ENCODE measurements at places on chromosomes 7 and 10.
A peak's percentile ranks its signal among the peaks of the same experiment; 100 is the strongest.

- no peak for DNase-seq
These were observed 130.6 kb downstream of the WDR11 start for GRCh38 chr10:120981601-120982391.

- no peak for DNase-seq
These were observed 147.9 kb downstream of the ARHGAP12 start for GRCh38 chr10:31780717-31781116.

GRCh38 chr7:90621747-90622140 lies 25.6 kb downstream of the CDK14 start:
- DNase-seq = no peak

GRCh38 chr7:91598791-91599190 lies 281.7 kb downstream of the MTERF1 start:
- DNase-seq = no peak

DNA sequence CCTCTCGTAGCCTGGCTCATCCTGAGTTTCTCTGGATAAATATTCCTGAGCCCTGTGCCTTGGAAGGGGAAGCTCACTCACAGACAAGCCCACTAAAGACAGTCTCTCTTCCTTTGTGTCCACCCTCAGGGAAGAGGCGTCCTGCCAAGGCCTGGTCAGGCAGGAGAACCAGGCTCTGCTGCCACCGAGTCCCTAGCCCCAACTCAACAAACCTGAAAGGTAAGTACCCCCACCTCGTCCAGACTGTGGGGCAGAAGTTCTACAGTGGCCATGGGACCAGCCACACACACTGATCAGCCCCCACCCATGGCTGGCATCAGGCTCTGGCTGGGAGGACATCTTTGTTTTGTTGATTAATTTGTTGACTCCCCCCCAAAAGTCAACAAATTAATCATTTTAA lies 2.8 kb downstream of the GPR15LG start:
- no peak for DNase-seq

GRCh38 chr10:50286517-50286916 lies 35.2 kb upstream of the ASAH2 start:
- no peak for DNase-seq

DNA sequence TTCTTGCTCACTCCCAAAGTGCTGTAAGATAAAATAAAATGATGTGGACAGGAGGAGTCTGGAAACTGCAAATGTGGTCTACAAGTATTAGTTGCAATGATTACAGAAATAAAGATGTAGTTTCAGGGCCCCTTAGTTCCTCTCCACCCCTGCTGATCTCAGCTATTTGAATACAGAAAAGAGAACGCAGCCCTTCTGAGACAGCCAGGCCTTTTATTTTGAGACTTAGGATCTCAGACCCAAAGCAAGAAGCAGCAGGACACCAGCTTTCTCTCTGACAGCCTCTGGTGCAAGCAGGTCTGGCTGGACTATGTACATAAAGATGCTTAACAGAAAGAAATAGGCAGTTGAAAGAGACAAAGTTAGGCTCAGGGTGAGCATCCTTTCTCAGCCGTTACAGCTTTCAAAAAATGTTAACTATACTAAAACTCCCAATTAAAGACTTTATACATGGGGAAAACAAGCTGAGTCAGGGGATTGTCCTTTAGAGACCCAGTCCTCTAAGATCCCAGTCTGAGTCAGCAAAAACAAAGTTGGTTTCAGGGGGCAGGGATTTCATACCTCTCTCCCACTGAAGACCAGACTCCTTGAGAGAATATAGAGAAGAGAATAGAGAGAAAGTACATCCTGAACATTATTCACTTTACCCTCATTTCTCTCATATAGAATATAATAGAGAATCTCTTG lies 220.4 kb downstream of the TMEM178B start:
- no peak for DNase-seq

DNA sequence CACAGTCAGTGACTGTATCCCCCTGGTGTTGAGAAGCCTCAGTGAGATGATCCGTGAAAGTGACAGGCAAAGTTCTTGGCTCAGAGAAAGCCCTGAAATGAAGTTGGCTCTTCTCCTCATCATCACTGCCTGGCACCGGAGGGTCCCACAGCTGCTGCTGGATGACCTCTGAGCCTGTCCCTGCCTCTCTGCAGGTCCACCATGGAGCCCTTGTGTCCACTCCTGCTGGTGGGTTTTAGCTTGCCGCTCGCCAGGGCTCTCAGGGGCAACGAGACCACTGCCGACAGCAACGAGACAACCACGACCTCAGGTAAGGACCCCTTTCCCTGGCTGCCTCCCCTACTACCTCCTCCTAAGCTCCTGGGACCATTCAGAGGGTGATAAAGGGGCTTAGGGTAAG lies 85.5 kb downstream of the MKI67 start:
- no peak for DNase-seq

DNA sequence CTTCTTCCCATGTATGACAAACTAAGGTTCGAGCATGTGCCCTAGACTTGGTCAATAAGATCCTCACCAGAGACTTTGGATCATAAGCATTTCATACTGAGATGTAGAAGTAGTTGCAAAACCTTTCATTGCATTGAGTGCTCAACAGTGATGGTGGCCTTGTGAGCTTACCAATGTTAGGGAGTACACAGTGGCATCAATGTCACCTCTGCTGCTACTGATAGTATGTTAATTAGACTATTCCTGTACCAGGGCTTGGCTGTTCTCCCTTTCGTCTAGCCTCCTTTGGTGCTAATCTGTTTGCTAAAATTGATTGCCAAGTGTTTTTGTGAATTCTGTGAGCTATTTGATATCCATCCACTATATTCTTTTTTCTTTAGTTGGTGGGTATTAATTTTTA lies 264.5 kb upstream of the SEMA3C start:
- no peak for DNase-seq

- DNase-seq = no peak
These were observed 31.2 kb upstream of the AOAH start for GRCh38 chr7:36755484-36755883.

DNA sequence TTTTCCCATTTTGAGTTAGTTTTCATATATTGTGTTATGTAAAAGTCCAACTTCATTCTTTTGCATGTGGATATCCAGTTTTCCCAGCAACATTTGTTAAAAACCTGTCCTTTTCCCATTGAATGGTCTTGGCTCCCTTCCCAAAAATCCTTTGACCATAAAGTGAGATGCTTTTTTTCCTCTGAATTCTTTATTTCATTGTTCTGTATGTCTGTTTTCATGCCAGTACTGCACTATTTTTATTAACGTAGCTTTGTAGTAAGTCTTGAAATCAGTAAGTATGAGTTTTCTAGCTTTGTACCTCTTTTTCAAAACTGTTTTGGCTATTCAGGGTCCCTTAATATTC lies 20.0 kb downstream of the C1GALT1 start:
- no peak for DNase-seq

DNA sequence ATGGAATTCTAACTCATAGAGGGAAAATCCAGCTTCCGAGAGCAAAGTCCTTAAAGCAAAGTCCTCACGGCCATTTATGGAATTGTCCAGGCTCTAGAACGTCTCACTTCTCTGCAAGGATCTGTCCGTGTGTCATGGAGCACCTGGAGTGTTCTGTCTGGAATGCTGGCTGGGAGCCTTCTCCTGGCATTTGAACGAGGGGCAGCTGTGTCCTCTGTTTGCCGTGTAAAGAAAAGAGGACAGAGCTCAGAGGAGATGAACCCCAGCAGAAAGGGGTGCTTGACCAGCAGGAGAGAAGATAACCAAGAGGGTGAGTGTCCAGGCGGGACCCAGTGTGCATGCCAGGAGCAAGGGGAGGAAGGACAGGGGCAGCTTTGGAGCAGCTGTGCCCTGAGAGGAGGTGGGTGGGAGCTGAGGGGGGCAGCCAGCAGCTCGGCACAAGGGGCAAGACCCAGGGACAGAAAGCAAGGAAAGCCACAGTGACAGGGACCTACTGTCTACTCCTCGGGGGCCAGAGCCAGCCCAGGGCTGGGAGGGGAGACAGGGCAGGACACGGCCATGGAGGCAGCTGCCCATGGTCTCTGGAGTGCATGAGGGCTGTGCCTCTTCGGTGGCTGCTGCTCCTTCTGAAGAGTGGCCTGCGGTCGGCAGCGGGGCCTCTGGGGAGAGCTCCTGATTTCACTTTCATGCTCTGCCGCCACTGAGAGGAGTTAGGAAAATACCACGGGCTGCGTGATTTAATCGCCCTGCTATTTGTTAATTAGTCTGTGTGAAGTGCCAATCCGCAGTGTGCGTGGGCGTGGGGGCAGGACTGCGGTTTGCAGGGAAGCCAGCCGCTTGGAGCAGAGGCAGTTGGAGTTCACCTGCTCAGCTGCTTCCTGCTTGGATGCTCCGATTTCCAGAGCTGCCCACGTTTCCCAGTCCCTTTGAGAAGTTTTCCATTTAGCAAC lies 149.3 kb upstream of the SHH start:
- peak; percentile 46 for DNase-seq

DNA sequence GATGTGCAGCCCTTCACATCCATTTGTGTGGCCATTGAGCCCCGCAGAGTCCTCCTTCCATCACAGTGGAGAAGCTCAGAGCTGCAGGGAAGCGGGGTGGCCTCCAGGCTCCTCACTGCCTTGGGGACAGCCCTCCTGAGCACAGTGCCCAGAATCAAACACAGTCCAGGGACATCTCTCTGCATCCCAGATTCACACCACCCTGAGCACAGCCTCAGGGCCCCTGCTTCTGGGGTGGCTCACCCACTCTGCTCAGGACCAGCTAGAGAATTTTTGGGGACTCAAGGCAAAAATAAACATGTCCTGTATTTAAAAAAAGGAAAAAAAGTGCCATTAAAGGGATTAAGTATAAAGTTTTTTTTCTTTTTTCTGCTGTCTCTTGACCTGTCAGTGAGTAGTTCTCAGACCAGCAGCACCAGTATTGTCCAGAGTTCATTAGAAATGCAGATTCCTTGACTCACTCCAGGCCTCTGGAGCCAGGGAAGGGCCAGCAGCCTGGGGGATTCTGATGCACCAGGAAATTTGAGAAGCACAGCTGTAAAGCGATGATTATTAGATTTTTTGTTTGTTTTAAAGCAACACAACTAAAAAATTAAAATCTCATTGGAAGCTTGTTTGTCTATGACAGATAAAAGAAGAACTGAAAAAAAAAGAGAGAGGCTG lies 61.6 kb downstream of the ARHGAP22 start:
- no peak for DNase-seq

DNA sequence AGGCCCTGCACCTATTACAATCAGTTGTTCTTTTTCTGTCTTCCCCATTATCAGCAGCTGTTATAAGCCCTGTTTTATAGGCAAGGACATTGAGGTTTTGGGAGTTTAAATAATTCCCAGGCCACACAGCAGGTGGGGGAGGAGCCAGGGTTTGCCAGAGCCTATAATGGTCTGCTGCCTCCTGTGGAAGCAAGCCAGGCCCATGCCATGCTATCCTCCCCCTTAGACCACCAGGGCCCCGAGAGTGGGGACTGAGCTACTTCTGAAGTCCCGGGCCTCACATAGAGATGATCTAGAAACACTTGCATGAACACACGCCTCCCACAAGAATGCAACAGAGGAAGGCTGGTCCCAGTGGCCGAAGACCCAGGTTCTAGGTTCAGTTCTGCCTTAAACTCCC lies 141.7 kb downstream of the SH3PXD2A start:
- DNase-seq = no peak

DNA sequence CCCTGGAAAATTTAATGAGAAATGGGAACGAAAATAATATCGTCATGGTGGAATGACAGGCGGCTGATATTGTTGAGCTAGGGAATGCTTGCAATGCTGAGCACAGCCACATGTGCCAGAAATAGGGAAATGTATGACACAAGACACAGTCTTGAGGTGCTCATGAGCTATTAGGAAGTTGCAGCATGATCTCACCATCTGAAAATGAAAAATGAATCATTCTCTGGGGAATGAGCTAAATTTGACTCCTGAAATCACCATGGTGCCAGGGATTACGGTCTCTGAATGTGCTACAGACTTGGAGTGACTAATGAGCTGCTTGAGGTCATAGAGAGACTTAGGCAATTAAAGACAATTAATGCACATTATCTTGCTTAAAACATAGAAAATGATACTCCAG lies 845.0 kb downstream of the CNTNAP2 start:
- peak; percentile 1 for DNase-seq

DNA sequence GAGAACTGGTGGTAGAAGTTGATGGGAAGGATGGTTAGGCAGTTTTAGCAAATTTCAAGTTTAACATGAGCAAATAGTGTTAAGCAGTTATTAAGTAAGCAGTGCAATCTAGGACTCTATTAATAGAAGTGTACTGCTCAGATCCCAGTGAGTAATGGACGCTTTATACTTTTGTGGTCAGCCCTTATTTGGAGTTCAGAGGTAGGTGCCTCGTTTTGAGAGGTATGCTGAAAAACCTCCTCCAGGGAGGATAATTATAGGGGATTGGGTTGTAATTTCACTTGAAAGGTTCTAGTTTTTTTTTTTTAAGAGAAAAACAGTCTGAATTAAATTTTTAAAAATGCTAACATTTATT lies 33.5 kb upstream of the CCDC7 start:
- peak; percentile 60 for DNase-seq

DNA sequence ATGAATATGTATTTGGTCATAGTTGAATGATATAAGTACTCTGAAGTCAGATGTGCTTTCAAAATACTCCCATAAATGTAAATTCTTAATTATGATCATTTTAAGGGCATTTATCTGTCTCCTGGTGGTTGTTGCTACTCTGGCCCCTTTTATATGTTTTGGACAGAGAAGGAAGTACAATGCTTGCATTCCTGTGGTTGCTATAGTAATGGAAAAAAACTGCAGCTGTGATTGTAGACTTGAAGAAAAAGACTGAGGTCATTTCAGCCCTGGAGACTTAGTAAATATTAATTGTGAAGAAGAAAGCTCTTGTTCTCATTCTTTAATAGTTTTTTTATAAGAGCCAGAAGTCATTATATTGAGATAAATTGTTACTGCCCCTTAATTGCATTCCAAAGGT lies 70.2 kb upstream of the FERD3L start:
- DNase-seq = peak; percentile 56

- DNase-seq = no peak
These were observed 68.9 kb downstream of the XRCC2 start for GRCh38 chr7:152607007-152607406.

DNA sequence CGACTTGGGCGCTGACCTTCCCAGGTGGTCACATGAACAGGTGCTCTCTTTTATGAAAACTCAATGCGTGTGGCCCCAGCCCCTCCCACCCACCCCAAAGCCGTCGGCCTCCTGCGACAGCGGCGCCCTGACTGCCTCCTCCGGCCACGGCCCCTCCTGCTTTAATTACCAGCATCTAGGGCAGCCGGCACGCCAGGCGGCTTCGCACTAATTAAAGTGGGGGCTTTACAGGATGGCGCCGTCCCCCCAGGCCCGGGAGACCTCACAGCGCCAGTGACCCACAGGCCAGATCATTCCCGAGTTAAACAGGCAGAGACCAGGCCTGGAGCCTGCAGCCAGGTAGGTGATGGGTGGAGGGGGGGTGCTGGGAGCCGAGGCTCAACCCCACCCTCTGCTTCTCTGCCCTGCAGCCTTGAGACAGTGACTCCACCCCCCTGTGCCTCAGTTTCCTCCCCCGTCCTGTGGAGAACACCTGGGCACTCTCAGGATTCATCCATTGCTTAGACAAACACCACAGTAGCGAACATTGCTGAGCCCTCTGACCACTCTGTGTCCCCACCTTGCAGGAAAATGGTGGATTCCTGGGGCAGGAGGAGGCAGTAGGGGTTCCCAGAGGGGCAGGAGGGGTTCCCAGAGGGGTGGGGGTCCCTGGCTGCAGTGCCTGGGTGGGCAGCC lies 100.8 kb downstream of the MICALL2 start:
- no peak for DNase-seq

Data from foreskin keratinocyte (primary cell).